WERI-Rb-1 (cell line): ENCODE measurements at places on chromosomes 2 and 18.

GRCh38 chr2:10721396-10722251, at the start of gene ATP6V1C2:
Gene ATP6V1C2, plus strand, starts transcription at chr2:10721630. Its CDS starts 1,220 bp downstream, at chr2:10722850.
- DNase-seq: peak; percentile 65

- DNase-seq: no peak
Observed at GRCh38 chr2:15638720-15639119, 47.1 kb downstream of the DDX1 start.

- no peak for DNase-seq
Observed at GRCh38 chr18:30106356-30106755, 936.2 kb downstream of the DSC3 start.

DNA sequence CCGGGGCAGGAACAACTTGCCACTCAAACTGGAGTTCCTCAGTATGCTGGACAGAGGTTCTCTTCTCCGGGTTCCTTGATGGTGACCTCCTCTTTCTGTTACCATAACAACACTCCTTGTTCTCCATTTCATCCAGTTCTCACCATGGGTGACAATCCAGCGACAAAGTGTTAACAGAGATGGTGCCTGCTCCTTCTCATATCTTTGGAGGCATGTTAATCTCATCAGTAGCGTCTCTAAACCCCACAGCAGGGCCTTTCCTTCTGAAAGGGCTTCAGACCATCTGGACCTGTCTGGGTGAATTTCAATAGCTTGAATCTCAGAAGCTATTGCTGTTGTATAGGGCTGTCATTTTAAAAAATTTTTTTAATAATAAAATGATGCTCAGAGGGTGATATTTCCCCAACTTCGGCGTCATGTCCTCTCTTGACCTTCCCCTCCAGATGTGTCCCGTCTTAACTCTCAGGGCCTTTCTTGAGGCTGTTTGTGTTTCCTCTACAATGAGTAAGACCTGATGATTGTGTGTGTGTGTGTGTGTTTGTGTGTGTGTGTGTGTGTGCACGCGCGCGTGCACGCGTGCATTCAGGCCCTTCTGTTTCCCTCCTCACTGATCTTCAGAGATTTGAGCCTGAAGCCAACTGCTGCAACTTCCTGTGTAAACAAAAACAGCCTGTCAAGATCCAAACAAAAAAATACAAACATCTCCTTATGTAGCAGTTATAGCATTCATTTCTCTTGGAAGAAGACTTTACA, 24.3 kb upstream of the CETN1 start:
- DNase-seq: peak; percentile 31

DNA sequence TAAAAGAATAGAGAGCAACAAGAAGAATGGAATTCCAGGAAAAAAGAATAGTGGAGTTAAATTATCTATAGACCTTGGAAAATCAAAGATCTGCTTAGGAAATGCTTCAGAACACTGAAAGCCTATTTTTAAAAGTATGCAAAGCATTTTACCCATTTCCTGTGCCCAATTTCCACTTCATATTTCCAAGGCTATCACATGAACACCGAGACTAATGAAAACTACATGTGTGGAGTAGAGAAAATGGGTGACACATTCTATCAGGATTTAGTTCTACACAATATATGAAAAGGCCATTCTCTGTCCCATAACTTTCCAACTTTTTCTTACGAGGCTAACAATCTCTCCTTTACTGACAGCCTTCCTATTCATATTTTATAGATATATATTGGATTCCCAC, 279.4 kb downstream of the CCDC178 start:
- no peak for DNase-seq
